Stimulated activated CD8-positive, alpha-beta memory T cell treated with anti-CD3 and anti-CD28 coated beads, Interleukin-12 subunit alpha, Interleukin-12 subunit beta, amount 100 ng/mL, for 1 hour (primary cell): ENCODE measurements at places on chromosomes 6 and 20.

DNA sequence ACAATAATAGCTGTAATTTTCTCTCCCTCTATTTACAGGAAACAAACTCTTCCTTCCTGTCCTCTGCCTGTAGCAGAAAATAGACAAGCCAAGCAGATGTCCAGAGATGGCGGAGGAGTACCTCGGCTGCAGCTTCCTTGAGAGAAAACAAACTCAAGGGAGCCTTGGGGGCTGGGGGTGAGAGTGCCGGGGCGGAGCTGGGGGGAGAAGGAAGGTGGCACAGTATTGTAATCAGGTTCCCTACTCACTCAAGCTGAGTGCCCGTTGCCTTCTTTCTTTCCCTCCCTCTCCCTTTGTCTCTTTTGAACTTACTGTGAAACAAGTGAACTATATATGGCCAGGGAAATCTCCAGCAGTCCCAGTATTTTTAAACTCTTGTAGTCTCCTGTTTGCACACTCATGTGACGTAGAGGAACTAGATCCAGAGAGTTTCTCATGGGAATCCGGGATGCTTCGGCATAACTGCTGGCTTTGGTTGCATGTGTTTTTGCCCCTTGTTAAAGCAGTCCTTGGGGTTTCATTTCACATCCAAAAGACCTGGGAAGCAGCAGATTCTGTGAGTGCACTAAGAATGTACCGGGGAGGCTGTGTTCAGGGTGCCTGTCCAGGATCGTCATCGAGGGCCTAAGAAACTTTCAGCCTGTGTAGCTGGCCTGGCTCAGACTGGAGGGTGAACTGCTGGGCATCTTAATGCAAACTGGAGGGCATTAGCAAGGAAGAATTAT is 44.6 kb upstream of the HDDC2 start:
- no peak for DNase-seq

- DNase-seq, result no peak
Observed at GRCh38 chr6:113457198-113457597, 399.9 kb upstream of the MARCKS start.

- DNase-seq, result no peak
Observed at GRCh38 chr6:26556263-26557070, 18.3 kb downstream of the HMGN4 start.

DNA sequence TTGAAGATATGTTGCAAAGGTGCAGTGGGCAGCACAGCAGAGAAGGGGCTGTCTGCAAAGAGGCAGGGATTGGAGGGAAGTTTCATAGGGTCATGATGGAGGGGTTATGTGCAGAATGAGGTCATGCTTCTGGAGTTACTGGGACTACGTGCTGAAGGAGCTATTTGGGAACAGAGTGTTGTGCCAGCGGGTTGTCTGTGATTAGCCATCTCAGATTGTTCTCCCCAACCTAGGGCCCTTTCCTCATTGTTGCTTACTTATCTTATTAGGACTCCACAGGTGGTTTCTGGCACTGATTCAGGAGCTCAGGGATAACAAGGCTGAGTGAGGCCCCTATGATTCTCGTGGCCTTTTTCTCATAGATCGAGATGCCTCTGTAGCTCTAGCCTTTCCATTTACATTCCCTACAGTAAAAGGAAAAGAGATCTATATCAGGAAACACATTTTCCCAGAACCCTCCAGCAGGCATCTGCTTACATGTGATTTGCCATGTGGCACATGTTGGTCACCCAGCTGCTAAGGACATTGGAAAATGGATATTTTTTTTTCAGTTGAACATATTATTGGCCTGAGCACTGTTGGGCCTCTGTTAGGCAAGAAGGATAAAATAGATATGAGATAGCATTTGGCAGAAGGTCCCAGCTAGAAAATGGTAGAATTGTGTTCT is 429.6 kb upstream of the PLCB4 start:
- DNase-seq, result no peak
